RCC 7860 (cell line): ENCODE measurements at places on chromosomes 1 and 21.

DNA sequence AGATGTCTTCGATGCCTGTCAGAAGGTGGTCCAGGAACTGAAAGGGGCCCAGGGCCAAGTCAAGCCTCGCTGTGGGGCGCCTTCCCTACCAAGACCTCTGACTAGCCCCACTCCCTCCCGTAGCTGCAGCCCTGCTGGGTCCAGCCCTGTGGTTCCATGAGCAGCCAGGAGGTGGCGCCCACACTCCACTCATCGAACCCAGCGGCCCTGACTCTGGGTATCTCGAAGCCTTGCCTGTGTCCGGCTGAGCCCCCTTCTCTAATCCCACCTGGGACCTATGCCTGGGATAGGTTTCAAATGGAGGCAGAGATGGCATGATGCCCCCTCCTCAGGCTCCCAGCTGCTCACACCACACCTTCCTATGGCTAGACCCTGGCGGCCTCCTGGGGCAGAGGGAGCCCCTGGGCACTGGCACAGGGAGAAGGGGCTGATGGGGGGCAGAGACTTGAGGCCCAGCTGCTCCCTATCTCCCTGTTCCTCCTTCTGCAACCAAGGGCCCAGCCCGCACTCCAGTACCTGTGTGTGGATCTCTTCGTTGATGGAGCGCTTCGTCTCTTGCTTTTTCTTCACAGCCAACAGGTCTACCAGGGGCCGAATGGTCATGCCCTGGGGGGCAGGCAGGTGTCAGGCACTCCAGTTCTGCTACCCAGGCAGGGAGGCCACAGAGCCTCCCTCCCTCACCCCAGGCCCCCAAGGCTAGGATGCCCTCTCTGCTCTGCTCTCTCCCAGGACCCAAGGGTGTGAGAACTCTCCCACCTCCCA is 52.0 kb downstream of the SLC9A1 start:
- DNase-seq, result peak; percentile 37

GRCh38 chr1:7313081-7313546 is 458.0 kb upstream of the VAMP3 start:
- DNase-seq, result no peak

DNA sequence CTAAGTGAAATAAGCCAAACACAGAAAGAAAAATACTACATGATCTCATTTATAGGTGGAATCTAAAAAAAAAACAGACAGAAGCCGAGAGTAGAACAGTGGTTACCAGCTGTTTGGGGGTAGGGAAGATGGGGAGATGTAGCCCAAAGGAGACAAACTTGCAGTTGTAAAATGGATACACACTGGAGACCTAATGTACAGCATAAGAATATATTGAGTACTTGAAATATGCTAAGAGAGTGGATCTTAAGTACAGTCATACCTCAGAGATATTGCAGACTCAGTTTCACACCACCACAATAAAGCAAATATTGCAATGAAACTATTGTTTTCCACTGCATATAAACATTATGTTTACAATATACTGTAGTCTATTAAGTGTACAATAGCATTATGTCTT is 316.7 kb downstream of the LRRC40 start:
- DNase-seq, result no peak

GRCh38 chr1:15950763-15951295 is 25.1 kb downstream of the ZBTB17 start:
- no peak for DNase-seq

GRCh38 chr1:206101351-206102045 is 15.7 kb downstream of the AVPR1B start:
- DNase-seq, result no peak

DNA sequence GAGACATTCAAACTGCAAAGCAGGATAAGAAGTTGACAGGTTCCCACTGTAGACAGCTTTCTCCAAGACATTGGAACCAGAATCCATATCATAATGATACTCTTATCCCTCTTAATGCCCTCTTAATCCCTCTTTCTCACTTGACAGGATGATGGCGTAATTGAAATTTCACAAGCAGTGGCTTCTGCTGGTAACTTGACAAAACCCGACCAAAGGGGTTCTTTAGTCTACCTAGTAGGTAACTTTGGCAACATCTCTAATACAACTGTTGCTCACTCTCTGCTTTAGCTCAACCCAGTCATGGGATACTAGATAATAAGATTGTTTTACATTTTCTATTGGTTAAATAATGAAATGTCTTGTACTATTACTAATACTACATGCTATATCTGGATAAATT is 34.7 kb downstream of the S100A10 start:
- no peak for DNase-seq

DNA sequence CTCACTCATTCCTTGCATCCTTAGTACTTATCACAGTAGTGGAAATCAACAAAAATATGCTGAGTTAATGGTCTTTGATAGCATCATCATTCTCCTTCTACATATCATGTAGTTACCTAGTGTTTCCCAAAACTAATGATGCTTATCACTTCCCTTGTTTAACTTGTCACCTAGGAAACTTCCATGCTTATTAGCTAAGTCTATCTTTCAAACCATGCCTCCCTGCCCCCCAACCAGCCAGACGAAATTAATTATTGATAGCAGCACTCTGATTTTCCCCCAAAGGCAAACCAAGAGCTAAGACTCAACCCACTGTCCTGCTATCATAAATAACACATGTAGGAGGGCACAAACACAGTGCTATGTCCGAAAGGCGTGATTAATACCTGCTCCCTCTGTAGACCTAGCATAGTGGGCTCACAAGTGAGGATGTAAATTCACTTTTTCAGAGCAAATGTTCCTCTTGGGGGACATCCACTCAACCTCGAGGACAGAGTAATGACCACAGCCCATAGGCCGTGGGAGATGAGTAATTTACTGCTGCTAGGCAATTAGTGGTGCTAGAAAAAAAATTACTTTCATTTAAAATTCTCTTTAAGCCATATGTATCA is 25.8 kb upstream of the LPAR3 start:
- DNase-seq, result peak; percentile 45

DNA sequence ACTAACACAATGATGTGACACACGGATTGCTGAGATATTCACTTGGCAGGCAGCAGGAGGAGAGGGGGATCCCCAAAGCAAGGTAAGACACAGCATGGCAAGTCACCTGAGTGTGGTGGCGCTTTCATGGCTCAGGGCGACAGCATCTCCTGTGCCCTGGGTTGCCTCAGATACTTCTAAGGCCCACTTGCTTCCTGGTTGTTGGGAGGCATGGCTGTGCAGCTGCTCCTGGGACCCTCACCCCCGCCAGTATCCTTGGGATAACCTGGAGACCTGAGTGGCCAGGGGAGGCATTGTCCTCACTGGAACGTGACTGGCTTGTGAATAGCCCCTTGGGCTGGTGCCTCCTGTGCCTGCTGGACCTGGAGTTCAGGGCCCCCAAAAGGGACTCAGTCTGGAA is 69.8 kb downstream of the STUM start:
- DNase-seq, result no peak

- DNase-seq, result no peak
Measured at GRCh38 chr1:53619367-53620060, 119.5 kb downstream of the GLIS1 start.

DNA sequence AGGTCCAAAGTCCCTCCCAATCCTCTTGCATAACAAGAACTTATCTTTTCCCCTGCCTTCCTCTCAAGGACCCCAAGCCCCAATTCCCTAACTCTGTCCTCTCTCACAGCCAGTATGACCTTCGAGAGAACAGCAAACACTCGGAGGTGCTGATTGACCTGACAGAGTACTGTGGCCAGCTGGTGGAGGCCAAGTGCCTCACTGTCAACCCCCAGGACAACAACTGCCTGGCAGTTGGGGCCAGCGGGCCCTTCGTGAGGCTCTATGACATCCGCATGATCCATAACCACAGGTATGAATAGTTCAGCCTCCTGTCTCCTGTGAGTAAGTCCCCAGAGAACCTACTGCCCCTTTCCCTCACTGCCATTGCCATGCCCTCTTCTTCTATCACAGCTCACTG is 29.9 kb upstream of the TMEM222 start:
- peak; percentile 83 for DNase-seq

DNA sequence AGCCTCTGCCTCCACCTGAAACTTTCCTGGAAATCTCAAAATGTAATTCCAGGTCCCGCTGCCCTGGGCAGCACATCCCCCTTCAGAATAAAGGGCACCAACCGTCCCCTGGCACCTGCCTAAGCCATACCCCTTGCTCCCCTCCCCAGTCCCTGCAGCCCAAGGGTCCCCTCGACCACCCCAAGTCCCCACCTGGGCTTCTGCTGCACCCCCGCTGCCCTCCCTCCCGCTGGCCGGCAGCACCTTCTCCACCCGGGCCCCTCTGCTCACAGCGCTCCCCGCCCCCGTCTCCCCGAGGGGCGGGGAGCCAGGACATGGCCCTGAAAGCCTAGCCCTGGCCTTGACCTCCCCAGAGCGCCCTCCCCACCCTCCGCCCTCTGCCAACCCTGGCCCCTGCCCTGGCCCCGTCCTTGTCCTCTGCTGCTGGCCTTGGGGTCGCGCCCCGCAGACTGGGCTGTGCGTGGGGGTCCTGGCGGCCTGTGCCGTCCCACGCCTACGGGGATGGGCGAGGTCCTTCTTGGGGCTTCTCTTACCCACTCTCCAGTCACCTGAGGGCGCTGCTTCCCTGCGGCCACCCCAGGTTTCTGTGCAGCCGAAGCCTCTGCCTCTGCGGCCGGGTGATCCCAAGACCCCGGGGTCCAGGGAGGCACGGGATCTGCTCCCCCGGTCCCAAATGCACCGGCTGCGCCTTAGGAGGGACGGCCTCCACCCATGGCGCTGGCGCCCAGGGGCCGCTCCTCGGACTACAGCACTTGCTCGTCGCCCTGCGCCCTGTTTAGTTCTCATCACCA is 41.7 kb downstream of the WDR4 start:
- DNase-seq, result no peak

GRCh38 chr1:115768549-115768948 is at the start of gene CASQ2:
TSS of gene CASQ2 (minus strand) at chr1:115768714. CDS start at chr1:115768541, 173 bp downstream.
- no peak for DNase-seq

- DNase-seq, result no peak
Measured at GRCh38 chr1:226176870-226177269, 9.7 kb downstream of the ACBD3 start.

DNA sequence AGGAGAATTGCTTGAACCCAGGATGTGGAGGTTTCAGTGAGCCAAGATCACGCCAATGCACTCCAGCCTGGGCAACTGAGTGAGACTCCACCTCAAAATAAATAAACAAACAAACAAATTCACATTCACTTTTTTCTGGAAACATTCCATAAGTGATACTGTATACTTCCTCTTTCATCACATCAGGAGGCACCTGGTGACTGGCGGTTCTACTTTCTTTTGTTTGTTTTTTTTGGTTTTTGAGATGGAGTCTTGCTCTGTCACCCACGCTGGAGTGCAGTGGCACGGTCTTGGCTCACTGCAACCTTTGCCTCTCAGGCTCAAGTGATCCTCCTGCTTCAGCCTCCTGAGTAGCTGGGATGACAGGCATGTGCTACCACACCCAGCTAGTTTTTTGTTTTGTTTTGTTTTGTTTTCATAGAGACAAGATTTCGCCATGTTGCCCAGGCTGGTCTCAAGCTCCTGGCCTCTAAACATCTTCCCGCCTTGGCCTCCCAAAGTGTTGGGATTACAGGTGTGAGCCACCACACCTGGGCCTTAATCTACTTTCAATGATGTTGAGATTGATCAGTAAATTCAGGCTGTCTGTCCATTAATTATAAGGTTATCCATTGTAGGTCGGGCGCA is 10.7 kb downstream of the HAPLN2 start:
- no peak for DNase-seq

- no peak for DNase-seq
Measured at GRCh38 chr1:246897302-246897701, 34.4 kb downstream of the AHCTF1 start.

- DNase-seq, result no peak
Measured at GRCh38 chr1:203547147-203547546, 53.2 kb downstream of the OPTC start.

DNA sequence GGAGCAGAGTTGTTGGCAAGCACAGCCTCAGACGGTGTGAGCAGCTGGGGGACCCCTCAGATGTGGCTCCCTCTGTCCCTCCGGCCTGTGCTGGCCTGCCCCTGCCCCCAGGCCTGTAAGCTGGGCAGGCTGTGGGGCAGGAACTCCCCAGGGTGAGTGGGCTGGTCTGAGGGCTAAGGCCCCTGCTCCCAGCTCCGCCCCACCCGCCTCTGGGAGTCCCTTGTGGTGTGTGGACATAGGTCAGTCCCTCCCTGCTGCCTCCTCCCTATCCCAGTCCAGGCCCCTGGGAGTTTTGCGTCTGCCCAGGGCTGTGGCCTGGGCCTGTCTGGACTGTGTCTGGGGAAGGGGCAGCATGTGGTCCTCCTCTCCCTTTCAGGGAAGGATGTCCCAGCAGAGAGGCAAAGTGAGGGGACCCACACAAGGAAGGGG is 3.6 kb upstream of the VWA1 start:
- no peak for DNase-seq

DNA sequence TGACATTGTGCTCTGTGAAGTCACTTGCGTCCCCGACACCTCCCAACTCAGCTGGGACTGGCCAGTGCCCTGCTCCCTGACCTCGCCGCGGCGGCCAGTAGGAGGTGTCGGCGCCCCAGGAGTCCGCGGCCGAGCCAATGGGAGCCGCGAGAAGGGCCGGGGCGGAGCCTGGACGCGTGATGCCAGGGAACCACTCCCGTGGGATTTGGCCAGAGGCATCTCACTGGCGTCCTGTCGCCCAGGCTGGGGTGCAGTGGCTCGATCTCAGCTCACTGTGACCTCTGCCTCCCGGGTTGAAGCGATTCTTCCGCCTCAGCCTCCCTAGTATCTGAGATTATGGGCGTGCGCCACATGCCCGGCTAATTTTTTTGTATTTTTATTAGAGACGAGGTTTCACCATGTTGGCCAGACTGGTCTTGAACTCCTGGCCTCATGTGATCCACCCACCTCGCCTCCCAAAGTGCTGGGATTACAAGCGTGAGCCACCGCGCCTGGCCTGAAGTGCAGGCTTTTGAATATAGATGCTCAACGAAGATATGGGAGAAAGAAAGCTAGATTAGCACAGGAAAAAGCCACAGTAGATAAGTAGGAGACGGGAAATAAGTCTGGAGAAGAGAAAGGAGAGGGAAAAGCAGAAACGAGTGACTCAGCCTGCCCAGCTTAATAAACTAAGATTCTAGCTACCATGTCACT is 38.0 kb downstream of the ZBTB8OS start:
- DNase-seq, result peak; percentile 38

- DNase-seq, result no peak
Measured at GRCh38 chr21:45582128-45582527, 39.9 kb upstream of the SLC19A1 start.

DNA sequence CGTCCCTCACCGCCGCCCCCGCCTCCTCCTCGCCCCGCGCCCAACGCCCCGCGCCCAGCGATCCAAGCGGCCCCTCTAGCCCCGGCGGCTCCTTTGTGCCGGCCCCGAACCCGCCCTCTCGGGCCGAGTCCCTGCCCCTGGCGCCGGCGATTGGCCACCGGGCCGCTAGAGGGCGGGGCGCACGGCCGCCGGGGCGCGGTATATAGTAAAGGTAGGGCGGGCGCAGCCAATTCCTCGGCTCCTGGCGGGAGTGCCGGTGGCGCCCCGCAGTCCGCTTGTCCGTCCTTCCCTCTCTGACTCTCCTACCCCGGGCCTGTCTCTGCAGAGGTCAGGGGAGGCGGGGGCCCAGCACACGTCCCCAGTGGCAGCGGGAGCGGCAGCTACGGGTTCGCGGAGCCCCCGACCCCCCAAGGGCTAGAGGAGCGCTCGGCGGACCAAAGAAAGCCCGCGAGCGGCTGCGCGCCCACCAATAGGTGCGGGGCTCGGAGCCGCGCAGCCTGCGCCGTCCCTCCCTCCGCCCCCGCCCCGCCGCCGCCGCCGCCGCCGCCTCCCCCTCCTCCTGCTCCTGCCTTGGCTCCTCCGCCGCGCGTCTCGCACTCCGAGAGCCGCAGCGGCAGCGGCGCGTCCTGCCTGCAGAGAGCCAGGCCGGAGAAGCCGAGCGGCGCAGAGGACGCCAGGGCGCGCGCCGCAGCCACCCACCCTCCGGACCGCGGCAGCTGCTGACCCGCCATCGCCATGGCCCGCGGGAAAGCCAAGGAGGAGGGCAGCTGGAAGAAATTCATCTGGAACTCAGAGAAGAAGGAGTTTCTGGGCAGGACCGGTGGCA is at the start of gene ATP1B1:
ATP1B1 (plus strand) TSS at position 596 of the 826 bp plus-strand sequence; CDS start at position 736, 140 bp downstream.
- peak; percentile 83 for DNase-seq
